ENCODE measurements at places on chromosomes 2 and 18.

- DNase-seq: no peak
These were observed 43.0 kb upstream of the COL5A2 start for GRCh38 chr2:189222468-189223105.

DNA sequence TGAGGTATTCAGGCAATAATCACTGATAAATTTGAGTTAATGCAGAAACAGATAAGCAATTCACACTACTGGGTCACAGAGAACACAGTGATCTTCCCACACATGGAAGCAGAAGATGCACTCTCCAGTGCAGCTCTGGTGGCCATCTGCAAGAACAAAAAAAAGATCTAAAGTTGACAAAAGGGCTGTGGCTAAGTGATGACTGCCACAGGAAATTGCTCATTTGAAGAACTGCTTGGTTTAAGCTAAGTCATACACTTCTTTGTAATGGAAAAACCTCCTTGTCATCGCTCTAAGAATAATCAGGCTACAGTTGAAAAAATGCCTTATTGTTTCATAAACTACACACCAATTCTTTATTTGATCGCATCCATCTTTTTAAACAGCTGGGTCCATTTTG lies 115.1 kb downstream of the DTNB start:
- peak; percentile 76 for DNase-seq

- DNase-seq: no peak
These were observed 280.2 kb upstream of the SOX11 start for GRCh38 chr2:5412001-5412400.

- DNase-seq: no peak
These were observed 60.5 kb downstream of the BAZ2B start for GRCh38 chr2:159555651-159556392.

Data from GM20000 (cell line).